ENCODE measurements at places on chromosomes 11 and 22.

- no peak for DNase-seq
Observed at GRCh38 chr11:72008728-72009127, 10.0 kb downstream of the IL18BP start.

DNA sequence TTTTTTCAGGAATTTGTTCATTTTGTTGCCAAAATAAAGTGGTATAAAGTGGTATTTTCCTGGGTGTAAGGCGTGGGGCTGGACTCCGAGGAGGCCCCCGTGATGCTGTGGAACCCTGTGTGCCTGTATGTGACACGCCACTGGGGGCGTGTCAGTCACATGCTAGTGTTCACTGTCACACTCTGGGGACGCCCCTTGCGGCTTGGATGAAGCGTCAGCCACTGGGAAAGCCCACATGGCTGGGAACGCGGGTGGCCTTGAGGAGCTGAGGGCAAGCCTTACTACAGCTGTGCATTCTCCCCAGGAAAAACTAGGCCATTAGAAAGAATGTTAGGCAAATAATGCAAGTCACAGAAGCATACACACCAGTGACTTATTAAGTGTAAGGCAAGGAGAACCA lies 77.0 kb upstream of the SLC25A18 start:
- DNase-seq: peak; percentile 34

DNA sequence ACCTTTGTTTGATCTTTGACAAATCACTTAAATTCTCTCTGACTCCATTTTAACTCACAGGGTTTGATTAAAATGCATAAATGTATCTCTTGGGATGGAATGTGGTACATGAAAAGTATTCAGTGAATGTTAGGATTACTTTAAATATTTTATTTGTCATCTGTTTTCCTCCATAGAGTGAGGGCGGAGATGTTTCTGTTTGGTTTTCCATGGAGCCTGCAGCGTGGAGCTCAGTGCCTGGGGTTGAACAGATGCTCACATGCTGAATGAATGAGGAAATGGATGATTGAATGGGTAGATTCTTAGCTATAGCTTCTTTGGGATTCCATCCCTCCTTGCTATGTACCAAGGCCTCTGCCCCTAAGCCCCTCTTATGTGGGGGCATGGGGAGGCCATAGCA lies 10.0 kb downstream of the TSPAN18 start:
- no peak for DNase-seq

DNA sequence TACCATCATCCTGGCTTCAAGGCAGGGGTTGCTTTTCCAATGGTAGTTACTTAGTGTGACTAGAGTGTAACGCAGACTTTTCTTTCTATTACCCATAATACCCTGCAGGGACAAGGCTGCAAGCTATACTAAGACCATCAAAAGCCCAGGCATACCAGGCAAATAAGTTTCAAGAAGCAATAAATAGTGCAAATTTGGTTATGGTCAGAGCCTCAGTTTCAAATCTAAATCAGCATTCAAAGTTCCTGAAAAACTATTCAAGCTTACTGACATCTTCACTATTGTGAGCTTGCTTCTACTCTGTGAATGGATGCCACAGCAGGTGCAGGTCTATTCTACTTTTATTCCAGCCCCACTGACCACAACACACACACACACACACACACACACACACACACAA lies 2.5 kb upstream of the HBB start:
- DNase-seq: no peak

DNA sequence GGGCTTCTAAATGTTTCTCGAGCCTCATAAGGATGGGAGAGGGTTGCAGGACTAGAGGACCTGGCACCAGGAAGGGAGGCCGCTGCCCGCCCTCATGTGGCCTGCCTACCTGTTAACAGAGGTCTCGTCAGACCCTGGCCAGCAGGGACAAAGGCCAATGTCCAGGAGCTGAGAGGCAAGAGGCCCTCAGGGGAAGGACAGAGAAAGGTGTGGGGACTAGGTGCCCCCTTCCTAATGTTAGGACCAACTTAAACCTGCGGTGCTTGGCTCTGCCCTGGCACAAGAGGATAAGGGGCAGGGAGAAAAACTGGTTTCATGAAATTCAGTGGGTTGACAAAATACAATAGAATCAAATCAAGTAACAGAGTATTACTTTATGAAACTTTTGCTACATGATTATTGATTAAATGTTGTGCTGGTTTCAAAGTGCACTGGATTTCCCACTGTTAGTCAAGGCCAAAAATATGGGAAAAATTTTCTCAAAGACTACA lies 20.0 kb upstream of the SYT12 start:
- no peak for DNase-seq

DNA sequence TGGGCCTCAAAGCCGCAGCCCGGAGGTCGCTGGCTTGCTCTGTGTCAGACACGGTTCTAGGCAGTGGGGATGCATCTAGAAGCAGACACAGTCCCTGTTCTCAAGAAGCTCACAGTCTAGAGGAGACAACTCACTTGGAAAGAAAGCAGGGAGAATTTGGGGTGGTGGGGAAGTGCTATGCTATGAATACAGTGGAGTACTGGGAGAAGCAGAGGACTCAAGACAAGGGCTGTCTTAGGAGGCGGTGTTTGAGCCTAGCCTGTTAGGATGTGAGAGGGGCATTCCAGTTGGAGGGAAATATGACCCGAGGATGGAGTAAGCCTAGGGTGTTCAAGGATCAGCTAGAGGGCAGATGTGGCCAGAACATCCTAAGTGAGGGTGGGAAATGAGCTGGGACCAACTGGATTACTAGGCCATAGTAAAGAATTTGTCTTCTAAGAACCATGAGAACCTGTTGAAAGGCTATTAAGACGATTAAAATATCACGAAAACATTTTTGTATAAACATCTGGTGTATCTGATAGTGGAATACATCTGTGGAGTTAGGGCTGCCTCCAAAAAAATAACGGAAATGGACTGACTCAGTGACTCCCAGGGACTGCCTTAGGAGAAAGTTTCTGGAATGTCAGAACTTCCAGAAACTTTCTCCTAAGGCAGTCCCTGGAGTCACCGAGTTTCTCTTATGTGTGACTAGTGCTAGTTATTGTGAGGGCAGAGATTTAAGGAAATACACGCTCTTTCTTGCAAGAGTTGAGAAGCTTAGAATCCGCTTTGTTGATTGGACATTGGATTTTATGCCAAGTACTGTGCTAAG lies 1.1 kb upstream of the PITPNB start:
- peak; percentile 56 for DNase-seq

- no peak for DNase-seq
Observed at GRCh38 chr22:49918911-49919881, 762 bp downstream of the CRELD2 start.

DNA sequence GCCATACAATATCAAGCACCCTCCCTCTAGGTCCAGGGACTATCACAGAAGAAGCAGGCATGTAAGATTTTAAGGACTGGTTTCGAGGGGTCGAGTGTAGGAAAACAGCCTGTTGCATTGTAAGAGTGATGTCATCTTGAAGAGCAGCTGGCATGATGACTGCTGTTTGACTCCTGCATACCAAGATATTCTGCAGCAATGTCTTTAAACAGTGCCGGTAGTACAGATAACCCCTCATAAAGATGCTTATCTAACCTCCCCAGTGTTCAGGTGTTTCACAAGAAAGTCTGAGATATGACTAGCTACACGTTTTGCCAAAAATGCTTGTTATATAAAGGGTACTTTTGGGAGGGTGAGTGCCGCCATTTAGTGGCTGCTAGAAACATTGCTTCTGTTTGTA lies 12.0 kb downstream of the FAM111A start:
- no peak for DNase-seq

DNA sequence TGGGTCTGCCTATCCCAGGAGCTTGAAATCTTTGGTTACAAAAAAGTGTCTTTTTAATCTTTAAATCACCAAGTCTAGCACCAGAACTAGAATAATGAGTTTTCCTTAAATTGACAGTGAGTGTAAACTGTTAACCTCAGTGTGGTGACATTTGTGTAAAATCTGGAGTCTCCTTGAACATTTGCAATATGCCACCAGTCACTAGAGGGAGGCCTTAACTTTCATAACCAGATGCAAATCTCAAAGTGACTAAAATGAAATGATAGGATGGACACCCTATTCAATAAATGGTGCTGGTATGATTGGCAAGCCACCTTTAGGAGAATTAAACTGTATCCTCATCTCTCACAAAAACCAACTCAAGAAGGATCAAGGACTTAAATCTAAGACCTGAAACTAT lies 8.3 kb upstream of the SCGB1D2 start:
- DNase-seq: no peak

DNA sequence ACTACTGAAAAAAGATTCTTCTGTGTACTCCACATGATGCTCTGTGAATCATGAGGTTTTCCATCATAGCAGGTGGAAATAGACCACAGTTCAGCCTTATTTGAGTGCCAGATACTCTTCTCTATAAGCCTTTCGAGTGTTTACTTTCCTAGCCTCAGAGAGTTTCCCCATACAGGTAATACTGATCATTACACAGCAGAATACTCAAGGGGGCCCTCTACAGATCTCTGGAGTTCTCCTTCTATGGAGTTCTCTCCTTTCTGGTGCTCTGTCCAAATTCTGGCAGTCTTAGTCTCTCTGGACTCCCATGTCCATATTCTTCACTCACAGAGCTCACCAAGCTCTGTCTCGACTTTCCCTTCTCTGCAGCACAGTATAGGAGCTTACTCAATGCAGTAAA lies 175.7 kb upstream of the CARD18 start:
- DNase-seq: no peak

DNA sequence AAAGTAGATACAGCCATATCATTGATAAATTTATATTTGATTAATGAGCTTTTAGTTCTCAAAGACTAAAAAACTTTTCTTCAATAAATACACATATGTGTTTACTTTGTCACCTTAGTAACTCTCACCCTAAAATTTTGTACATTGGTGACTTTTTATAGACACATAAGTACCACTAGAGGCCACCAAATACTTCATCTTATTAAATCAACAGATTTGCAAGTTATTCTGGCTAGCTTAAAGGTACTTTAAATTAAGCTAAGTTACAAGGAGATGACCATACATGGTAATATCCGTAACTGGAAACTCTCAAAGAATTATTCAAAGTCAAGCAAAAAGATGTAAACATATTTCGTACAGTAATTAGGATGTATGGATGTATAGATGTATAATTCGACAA lies 112.2 kb downstream of the SBF2 start:
- peak; percentile 30 for DNase-seq

Data from lung (tissue), 17 donors.